C1 segment of cervical spinal cord (tissue), 14 donors: ENCODE measurements at places on chromosomes 6 and 20.

GRCh38 chr6:45436544-45437438 lies 59.1 kb upstream of the SUPT3H start:
- no peak for DNase-seq

- no peak for DNase-seq
Observed at GRCh38 chr20:36614781-36615557, 9.4 kb downstream of the RAB5IF start.

GRCh38 chr20:47258745-47259695 lies 97.5 kb downstream of the ZMYND8 start:
- no peak for DNase-seq

DNA sequence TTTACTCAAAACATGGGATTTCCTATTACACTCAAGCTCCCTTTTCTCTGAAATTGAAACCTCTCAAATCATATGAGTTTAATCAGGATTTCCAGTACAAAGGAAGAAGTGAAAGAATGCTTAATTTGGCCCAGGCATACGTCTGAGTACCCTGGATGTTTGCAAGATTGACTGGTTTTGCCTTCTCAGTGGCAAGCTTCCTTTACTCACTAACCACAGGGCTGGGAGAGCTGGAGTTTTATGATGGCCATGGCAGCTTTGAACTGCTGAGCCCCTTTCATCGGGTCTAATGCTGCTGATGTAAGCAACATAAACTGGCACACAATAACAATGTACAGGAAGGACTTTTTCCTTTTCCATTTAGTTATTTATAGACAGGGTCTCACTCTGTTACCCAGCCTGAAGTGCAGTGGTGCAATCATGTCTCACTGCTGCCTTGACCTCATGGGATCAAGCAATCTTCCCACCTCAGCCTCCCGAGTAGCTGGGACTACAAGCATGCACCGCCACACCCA lies 194.8 kb downstream of the SLC35F1 start:
- DNase-seq: no peak

GRCh38 chr6:32087574-32088486 lies 21.3 kb downstream of the TNXB start:
- no peak for DNase-seq

GRCh38 chr6:149254253-149254652 lies 63.3 kb upstream of the TAB2 start:
- DNase-seq: no peak

- DNase-seq: no peak
Observed at GRCh38 chr6:97069363-97069762, 144.8 kb downstream of the KLHL32 start.

DNA sequence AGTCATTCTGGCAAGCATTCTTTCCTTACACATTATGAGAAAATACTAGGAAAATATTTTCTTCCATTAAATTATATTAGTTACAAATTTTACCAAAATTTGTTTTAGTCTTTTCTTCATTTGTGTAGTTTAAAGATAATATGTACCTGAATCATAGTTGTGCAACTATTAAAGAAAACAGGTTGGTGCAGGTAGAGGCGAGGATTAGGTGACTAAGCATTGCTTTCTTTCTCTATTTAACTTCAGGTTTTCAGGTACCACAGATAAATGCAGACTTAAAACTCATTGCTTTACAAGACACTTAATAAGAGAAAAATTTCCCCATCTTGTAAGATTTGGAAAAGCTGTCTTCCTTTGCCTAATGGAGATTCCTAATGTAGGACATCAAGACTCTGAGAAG lies 1175.5 kb upstream of the ADGRB3 start:
- DNase-seq: no peak

- no peak for DNase-seq
Observed at GRCh38 chr6:43520097-43520496, 3.2 kb downstream of the POLR1C start.

GRCh38 chr6:1394514-1395463 lies 5.4 kb downstream of the FOXF2 start:
- no peak for DNase-seq

DNA sequence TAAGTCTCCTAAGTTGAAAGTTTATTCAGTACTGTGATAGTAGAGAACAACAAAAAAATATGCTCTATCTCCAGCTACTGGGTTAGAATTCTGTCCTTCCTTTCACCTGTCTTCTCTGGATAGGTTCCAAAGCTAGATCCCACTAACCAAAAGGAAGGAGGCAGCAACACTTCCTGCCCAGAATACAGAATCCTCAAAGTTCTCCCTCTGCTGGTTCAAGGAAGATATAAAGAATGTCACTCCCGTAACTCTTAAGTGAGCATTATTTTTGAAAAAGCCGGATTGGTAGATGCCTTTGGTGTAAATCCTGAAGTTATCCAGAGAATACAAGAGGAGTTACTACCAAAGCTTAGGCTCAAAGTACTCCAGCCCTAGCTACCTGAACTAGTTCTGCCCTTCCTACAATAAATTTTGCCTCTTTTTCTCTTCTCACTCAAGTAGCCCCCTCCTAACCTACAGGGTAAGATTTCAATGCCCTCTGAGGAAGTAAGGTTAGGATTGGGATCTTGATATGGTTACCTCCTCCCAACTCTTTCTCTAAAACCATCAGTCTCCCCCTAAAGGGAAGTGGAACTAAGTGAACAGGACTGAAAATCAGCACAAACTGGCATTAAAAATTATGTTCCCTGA lies 26.0 kb upstream of the CRIP3 start:
- no peak for DNase-seq

GRCh38 chr6:41638935-41639808 lies 904 bp downstream of the MDFI start:
- no peak for DNase-seq

DNA sequence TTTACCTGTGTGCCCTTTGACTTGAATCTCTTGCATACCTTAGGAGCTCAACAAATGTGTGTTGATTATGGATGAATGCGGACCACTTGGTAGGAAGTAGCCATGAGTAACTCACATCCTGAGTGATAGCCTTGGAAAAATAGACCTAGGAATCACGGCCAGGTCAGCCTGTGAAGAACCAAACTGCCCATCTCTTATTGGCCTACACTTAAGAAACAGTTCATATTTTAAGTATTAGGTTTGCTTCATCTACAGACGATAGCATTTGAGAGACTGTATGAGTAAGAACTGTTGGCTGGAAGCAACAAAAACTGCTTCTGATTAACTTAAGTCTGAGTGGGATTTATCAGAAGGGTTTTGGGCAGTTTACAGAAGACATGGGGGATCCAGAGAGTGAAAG lies 320.1 kb upstream of the PRND start:
- no peak for DNase-seq

- no peak for DNase-seq
Observed at GRCh38 chr20:42179768-42180167, 561.6 kb upstream of the CHD6 start.

GRCh38 chr6:34791164-34791700 lies 651 bp upstream of the BLTP3A start:
- no peak for DNase-seq

- DNase-seq: no peak
Observed at GRCh38 chr6:11700118-11700718, 78.4 kb downstream of the ADTRP start.

DNA sequence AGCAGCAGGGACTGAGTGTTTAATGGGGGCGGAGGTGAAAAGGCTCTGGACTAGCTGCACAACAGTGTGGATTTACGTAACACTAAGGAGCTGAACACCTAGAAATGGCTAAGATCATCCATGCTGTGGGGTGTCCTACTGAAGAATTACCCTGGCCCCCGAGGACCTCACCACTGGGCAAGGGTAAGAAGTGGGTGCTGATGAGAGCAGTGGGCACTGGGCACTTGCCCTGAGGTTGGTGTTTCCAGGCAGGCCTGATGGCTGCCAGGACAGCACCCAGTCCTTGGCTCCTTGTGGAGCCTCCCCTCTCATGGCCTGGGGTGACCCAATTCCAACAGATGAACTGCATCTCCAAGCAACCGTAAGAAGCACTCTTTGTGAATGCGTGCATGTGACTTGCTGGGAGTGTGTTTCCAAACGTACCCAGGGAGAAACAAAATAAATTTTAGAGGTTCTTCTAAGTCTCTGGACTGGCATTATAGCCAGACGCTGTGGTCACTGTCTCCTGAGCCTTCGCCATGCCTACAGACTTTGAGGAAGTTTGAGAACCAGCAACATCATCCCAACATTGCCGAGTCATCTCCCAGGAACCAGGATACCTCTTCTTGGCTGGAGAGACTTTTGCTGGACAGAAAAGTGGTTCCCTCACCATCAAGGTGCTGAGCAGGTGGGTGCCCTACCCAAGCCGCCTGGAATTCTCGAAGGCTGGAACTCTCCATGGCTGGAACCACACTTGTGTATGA lies 245.9 kb downstream of the ERMARD start:
- DNase-seq: no peak

DNA sequence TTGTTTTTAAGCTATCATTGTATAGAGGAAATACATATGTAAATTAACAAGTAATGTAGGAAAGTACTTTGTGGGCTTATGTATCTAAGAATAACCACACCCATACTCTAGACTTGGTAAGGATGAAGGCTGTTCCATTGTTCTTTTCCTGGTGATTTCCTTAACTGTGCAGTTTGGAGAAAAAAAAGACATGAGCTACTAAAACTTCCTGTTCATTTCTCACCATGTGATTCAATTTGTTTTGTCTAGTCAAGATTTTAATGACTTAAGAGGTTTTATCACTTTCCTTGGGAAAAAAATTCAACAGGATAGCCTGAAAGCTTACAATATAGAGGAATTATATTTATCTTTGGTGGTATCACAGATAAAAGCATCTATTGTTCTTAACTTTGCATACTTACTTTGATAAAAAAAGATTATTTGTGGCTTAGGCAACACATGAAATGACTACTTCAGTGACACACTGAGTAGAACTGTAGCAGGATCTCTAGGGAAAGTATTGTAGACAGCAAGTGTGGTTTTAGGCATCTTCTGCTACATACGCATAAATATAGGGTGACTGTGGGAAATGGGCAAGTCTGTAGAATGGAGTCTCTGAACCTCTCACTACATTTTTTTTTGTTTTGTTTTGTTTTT lies 80.3 kb downstream of the GJA1 start:
- no peak for DNase-seq

GRCh38 chr6:56839533-56840183 lies 115.2 kb upstream of the BEND6 start:
- no peak for DNase-seq

DNA sequence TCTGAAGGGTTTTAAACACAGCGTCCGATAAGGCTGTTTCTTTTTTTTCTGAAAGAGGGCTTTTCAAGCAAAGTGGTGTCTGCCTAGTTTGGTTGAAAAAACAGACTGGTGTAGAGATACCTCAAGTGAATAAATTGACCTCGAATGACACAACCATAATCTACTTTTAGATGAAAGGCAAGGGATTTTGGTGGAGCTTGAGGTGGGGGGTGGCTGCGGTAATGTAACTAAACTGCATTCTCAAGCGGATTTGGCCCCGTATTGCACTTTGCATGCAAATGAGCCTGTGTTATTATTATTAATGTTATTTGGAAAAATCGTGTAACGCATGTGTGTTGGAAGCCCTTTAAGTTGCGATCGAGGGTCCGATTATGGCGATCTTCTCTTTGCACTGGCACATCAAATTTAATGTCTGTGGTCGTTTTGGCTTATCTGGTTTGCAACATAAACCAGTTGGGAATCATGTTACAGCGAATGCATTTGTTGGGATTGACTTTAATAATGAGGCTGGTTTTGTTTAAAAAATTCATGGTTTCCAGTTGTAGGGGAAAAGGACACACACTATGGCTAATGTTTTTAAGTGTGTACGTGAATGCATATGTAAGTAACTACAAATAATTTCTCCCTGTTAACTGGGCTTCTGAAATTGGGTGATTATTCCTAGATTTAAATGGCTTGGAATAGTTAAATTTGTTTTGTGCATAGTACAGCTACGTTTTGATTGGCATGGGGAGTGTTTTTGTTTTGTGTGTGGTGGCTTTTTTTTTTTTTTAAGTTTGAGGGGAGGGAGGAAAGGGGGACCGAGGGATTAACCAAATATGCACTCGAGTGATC lies 1.0 kb downstream of the JARID2 start:
- DNase-seq: no peak

- no peak for DNase-seq
Observed at GRCh38 chr20:63320041-63320511, 27.1 kb downstream of the COL20A1 start.

- DNase-seq: no peak
Observed at GRCh38 chr6:139019722-139020121, 8.8 kb upstream of the ABRACL start.

DNA sequence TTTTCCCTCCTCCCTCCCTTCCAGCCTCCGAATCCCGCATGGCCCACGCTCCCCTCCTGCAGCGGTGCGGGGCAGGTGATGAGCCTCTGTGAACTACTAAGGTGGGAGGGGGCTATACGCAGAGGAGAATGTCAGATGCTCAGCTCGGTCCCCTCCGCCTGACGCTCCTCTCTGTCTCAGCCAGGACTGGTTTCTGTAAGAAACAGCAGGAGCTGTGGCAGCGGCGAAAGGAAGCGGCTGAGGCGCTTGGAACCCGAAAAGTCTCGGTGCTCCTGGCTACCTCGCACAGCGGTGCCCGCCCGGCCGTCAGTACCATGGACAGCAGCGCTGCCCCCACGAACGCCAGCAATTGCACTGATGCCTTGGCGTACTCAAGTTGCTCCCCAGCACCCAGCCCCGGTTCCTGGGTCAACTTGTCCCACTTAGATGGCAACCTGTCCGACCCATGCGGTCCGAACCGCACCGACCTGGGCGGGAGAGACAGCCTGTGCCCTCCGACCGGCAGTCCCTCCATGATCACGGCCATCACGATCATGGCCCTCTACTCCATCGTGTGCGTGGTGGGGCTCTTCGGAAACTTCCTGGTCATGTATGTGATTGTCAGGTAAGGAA lies at the start of gene OPRM1:
OPRM1 (plus strand) TSS at position 10 of the 612 bp plus-strand sequence; CDS start at position 315, 305 bp downstream.
- DNase-seq: no peak

- no peak for DNase-seq
Observed at GRCh38 chr20:4038676-4039370, 23.5 kb upstream of the RNF24 start.

DNA sequence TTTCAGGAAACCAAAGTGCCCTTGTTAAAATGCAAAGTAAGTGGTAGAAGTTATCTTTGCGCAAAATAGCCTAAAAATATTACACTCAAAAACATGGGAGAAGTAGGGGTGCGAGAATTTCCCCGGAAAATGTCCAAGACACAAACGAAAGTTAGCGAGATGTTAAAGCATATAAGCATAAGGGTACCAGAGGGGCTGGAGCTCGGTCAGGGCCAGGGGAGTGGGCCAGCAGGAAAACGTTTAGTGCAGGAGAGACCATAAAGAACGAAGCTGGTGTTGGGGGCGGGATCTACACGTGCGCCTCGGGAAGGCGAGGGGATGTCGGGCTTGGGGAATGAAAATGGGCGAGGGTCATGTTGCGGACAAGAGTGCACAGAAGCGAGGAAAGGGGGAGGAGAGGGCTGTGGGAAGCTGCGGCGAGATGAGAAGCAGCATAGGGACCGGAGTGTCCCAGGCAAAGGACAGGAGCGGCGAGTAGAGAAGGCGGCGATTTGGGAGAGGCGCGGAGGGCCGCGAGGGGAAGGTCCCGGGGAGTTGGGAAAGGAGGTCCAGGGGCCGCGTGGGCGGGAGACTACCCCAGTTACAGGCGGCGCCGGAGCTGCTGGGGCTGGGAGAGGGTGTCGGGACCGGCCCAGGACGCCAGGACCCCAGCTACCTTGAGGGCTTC lies 600 bp downstream of the XPO5 start:
- DNase-seq: peak; percentile 51
